ENCODE measurements at places on chromosomes 7 and 10. TPM values are rescaled to one million over a fixed set of nuclear protein-coding genes. Genes with fewer than 3 reads are reported as not detected.

Gene CPN1
- total RNA-seq: not detected

Gene SRGN
- 0.45 TPM for total RNA-seq

Gene TMEM213
- total RNA-seq: not detected

Gene TMEM270
- total RNA-seq: not detected

Gene VWA2
- total RNA-seq: 2.5 TPM

Gene AKR1C8
- not detected for total RNA-seq

Gene FAM237B
- total RNA-seq: not detected

Gene IFIT1B
- not detected for total RNA-seq

Gene AKR1C2
- total RNA-seq: 28.0 TPM

Gene FAM3C
- 80.5 TPM for total RNA-seq

Gene TCAF2
- total RNA-seq: 0.33 TPM

Gene OR9A2
- total RNA-seq: not detected

Gene PAPSS2
- total RNA-seq: 3.8 TPM

Gene SLC26A5
- not detected for total RNA-seq

Gene PDK4
- total RNA-seq: not detected

Gene ABCB1
- 1.8 TPM for total RNA-seq

Gene OTUD1
- total RNA-seq: 12.0 TPM

Gene ASZ1
- not detected for total RNA-seq

Gene APBB1IP
- not detected for total RNA-seq

Gene NPM3
- 99.4 TPM for total RNA-seq

Gene ADRA2A
- total RNA-seq: not detected

Gene GNG11
- total RNA-seq: 0.38 TPM

Gene OR2A12
- not detected for total RNA-seq

Gene GIMAP6
- total RNA-seq: not detected

Gene CALML3
- total RNA-seq: 704 TPM

Gene CPA5
- not detected for total RNA-seq

Gene MKI67
- 1.3 TPM for total RNA-seq

Gene GNAT3
- not detected for total RNA-seq

Gene PARD3
- total RNA-seq: 58.7 TPM

Gene LEP
- total RNA-seq: 1.0 TPM

Gene BLVRA
- 37.3 TPM for total RNA-seq

Gene LBX1
- total RNA-seq: not detected

Gene MLXIPL
- total RNA-seq: not detected

Gene NPY4R2
- total RNA-seq: not detected

Gene EIF4EBP2
- total RNA-seq: 47.5 TPM

Gene SPOCK2
- total RNA-seq: 0.86 TPM

Gene CDK6
- total RNA-seq: 171 TPM

Gene PNLIPRP3
- 150 TPM for total RNA-seq

Gene RAB19
- total RNA-seq: 0.89 TPM

Gene CCL24
- not detected for total RNA-seq

Gene CEP55
- total RNA-seq: 1.2 TPM

Gene FGL2
- not detected for total RNA-seq

Gene KCND2
- 0.17 TPM for total RNA-seq

Gene CALU
- total RNA-seq: 232 TPM

Gene CUZD1
- total RNA-seq: 1.3 TPM

Gene HUS1
- 36.8 TPM for total RNA-seq

Gene NAT16
- total RNA-seq: not detected

Gene C7orf57
- total RNA-seq: 2.6 TPM

Gene FRMD4A
- total RNA-seq: 4.7 TPM

Gene FXYD4
- total RNA-seq: not detected

Gene HOXA9
- 25.1 TPM for total RNA-seq

Gene GRID1
- under 0.01 TPM for total RNA-seq

Gene UCN3
- not detected for total RNA-seq

Gene MARVELD1
- 35.5 TPM for total RNA-seq

Gene TRRAP
- 29.1 TPM for total RNA-seq

Gene NKX2-3
- total RNA-seq: not detected

Gene PRPS1L1
- total RNA-seq: not detected

Gene GPAM
- total RNA-seq: 11.5 TPM

Gene LMBR1
- 65.7 TPM for total RNA-seq

Gene STEAP4
- total RNA-seq: not detected
